ENCODE measurements at places on chromosomes 7 and 10.

GRCh38 chr7:31776616-31777015 lies 89.6 kb downstream of the PPP1R17 start:
- peak; percentile 59 for DNase-seq

GRCh38 chr10:118760265-118760664 lies 5.5 kb upstream of the CACUL1 start:
- DNase-seq = no peak

DNA sequence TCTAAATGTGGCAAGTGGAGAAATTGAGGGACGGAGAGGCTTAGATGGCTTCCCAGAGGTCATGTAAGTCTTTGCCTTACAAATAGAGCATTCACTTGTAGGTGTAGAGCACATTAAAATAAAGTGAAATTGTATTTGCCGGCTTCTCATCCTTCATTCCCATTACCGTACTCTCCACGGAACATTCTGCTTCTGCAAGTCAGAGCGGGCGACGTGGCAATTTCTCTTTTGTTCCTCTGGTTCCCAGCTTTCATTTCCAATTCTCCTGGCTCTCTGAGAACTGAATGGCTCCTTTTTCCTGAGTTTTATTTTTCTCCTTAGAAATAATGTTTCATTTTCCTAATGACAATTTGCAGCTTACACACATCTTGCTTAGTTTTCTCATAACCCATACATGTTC lies 51.3 kb upstream of the PFKP start:
- DNase-seq = no peak

DNA sequence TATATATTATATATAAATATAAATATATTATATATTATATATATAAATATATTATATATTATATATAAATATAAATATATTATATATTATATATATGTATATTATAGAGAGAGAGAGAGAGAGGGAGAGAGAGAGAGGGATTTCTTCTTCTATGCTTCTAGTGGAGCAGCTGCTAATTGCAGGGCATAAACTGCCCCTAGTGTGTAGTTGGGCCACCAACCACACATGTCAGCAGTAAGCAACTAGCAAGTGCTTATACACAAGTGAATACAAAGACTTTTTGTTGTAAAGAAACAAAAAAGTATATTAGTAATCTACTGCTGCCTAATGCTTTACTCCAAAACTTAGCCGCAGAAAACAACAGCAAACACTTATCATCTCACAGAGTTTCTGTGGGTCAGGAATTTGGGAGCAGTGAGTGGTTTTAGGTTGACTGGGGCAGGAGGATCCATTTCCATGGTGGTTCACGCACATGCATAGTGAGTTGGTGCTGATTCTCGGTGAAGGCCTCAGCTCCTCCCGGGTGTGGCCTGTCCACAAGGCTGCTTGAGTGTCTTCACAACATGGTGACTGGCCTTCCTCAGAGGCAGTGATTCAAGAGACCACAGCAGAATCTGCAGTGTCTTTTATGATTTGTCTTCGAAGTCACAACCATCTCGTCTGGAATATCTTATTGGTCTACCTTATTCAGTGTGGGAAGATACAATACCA lies 25.5 kb upstream of the BAG3 start:
- no peak for DNase-seq

- DNase-seq = no peak
Observed at GRCh38 chr7:1696671-1697498, 26.8 kb downstream of the ELFN1 start.

GRCh38 chr10:21985541-21985940 lies 18.0 kb downstream of the DNAJC1 start:
- DNase-seq = no peak

DNA sequence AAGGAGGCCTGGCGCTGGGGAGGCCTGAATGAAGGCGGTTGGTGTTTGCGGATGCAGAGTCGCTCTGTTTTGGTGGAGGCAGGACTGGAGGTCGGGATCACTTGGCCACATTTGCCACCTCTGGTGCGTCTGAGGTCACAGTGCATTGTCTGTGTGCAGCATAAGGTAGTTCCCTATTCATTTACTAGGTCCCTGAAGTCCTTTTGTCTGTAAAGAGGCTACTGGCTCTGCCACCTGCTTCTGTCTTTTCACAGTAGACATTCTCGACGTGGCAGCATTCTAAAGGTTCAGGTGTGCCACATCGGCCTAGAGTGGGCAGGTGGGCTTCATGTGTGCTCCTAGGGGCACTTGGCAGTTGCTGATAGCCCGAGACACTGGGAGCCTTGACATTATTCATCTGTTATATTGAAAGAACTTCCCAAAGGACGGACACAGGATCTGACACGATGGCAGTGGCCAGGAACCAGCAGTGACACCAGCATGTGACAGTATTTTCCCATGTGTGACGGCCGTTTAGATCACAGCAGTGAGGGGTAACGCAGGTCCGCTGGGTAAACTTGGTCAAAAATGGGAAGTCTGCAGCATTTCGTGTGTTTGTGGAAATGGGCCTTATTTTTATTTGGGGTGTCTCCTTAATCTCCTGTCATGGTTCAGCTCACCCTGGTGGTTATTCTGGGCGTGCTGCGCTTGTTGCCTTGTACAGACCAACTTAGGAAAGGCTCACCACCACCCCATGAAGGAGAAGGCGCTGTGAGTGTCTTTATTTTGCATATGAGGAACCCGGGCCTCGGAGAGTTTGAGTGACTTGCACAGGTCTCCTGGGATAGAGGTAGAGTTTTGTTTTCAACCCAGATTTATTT lies 5.9 kb downstream of the MGMT start:
- no peak for DNase-seq

- DNase-seq = peak; percentile 55
Observed at GRCh38 chr10:61897671-61898434, 3.6 kb upstream of the ARID5B start.

Measured in epithelial cell of esophagus (primary cell).